Suprapubic skin (tissue), 4 donors: ENCODE measurements at places on chromosomes 1 and 21.

- no peak for DNase-seq
- H3K36me3 ChIP-seq: no peaks in the 10 kb centered on the region
- no peaks in the 10 kb centered on the region for H3K27me3 ChIP-seq
- peaks cover 8% of the 10 kb centered on the region for H3K4me1 ChIP-seq
These were observed 1.2 kb downstream of the PLA2G4A start for GRCh38 chr1:186829686-186830587.

- H3K27ac ChIP-seq: no peak overlapping the region
- DNase-seq: no peak
- H3K36me3 ChIP-seq: no peaks in the 10 kb centered on the region
- no peak overlapping the region for H3K4me3 ChIP-seq
These were observed 8.6 kb downstream of the LDLRAD1 start for GRCh38 chr1:54009406-54009805.

- DNase-seq: no peak
- H3K27ac ChIP-seq: no peak overlapping the region
- peaks cover 4% of the 10 kb centered on the region for H3K36me3 ChIP-seq
- H3K4me3 ChIP-seq: no peak overlapping the region
- H3K4me1 ChIP-seq: peaks cover 19% of the 10 kb centered on the region
These were observed 48.5 kb upstream of the EDEM3 start for GRCh38 chr1:184803180-184803492.

DNA sequence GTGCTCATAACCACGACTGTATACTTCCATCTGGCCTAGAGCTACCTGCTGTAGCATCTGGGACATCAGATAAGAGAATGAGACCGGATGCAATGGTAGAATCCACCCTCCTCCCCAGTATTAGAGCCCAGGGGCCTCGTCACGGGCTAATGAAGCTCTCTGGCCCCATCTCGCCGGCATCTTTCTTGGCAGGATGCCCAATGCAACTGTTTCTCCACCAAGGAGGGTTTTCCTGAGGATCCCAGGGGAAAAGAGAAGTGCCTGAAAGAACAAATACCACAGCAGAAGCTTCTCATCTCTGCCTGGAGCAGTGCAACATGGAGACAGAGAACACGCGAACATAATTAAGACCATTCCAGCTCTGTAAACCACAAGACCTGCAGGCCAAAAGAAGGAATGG, 80.0 kb downstream of the VWA5B1 start:
- peaks cover 16% of the 10 kb centered on the region for H3K4me1 ChIP-seq
- no peak overlapping the region for H3K4me3 ChIP-seq
- H3K36me3 ChIP-seq: no peaks in the 10 kb centered on the region
- DNase-seq: no peak
- no peak overlapping the region for H3K27ac ChIP-seq

DNA sequence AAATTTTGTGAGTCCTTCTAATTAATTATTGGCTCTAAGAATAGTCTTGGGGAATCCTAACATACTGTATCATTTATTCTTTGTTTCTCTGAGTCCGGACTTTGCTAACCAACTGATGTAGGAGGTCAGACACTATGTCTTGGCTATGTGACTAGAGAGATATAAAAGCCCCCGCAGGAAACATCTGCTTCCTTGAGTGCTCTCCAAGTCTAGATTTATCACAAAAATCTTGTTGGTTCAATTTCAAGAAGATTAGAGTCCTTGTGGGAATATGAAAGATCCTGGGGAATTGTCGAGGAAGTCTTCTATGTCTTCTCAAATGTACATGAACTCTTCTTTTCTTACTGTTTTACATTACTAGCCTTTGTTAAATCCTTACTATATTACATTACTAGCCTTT, 1712.5 kb downstream of the NCAM2 start:
- no peak overlapping the region for H3K27ac ChIP-seq
- DNase-seq: no peak
- no peaks in the 10 kb centered on the region for H3K27me3 ChIP-seq
- no peaks in the 10 kb centered on the region for H3K4me1 ChIP-seq
- H3K4me3 ChIP-seq: no peak overlapping the region

DNA sequence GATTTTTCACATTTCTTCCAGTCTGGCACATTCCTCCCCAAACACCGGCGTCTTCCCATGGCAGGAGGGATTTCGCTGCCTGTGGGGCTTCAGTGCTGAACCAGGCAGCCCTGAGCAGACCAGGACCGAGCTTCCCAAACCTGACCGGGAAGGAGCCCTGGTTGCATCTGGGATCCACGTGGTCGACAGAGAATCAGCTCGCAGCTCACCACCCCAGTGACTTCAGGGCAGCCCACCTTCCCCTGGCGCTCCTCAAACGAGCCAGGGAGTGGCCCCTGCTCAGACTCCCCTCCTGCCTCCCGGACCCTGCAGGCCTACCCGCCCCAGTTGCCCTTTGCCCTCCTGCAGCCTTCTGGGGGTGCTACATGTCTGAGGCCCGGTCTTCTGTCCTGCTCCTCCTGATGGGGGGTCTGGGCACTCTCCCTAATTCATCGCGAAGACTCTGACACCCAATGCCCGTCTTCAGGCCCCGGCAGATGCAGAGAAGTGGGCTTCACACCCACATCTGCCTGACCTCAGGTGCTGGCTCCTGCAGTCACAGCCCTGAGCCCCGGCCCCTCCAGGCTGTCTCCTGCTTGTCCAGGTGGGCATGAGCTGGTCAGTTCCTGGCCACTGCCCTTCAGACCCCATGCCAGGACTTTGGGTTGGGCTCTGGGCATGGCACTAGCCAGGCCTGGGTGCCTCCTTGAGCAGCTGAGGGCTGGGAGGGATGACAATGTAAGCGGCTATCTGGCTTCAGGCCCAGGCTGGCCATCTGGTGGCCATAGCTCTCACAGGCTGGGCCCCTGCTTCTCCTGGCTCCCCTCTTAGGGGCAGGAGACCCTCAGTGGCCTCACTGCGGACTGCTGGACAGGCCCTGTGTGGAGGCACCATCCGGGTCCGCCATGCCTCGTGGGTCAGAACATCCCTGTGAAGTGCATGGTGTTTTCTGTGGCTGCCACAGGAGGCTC, 26.1 kb upstream of the PRSS38 start:
- no peaks in the 10 kb centered on the region for H3K27me3 ChIP-seq
- DNase-seq: peak; percentile 78
- H3K27ac ChIP-seq: no peak overlapping the region
- H3K4me3 ChIP-seq: peak overlapping the region; percentile 72

DNA sequence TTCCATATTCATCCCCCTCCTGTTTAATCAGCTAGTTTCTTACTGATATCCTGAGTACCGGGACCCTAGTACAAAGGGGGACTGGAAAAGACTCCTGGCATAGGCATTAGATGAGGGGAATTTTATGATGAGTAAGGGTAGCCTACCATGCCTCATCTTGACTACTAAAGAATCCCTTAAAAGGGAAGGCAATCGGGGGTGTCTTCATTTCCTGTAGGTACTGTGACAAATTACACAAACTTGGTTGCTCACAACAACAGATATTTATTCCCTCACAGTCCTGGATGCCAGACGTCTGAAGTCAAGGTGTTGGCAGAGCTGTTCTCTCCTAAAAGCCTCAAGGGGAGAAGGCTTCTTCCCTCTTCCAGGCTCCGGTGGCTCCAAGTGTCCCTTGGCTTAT, 28.9 kb upstream of the RUNX1 start:
- no peaks in the 10 kb centered on the region for H3K4me1 ChIP-seq
- no peak overlapping the region for H3K4me3 ChIP-seq
- no peaks in the 10 kb centered on the region for H3K36me3 ChIP-seq
- H3K27me3 ChIP-seq: no peaks in the 10 kb centered on the region

DNA sequence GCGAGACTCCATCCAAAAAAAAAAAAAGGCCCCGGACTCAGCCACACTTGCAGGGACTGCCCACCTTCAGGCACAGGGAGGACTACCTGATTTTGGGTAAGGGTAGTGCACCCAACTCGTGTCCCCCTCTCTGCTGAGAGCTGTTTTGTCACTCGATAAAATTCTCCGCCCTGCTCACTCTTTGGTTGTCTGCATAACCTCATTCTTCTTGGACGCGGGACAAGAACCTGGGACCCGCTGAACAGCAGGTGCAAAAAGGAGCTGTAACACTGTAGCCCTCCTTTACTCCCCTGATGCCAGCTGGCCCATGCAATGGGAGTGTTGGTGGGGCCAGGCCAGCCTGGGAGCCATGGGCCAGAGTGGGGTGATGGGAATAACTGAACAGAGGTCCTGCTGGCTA, 10.6 kb downstream of the S100B start:
- no peak overlapping the region for H3K4me3 ChIP-seq
- H3K27ac ChIP-seq: no peak overlapping the region
- DNase-seq: no peak
- no peaks in the 10 kb centered on the region for H3K36me3 ChIP-seq
- H3K4me1 ChIP-seq: peaks cover 6% of the 10 kb centered on the region
- H3K27me3 ChIP-seq: no peaks in the 10 kb centered on the region

GRCh38 chr1:67355745-67356424, 48.2 kb downstream of the IL12RB2 start:
- DNase-seq: no peak
- H3K36me3 ChIP-seq: no peaks in the 10 kb centered on the region
- no peak overlapping the region for H3K27ac ChIP-seq
- H3K27me3 ChIP-seq: no peaks in the 10 kb centered on the region

DNA sequence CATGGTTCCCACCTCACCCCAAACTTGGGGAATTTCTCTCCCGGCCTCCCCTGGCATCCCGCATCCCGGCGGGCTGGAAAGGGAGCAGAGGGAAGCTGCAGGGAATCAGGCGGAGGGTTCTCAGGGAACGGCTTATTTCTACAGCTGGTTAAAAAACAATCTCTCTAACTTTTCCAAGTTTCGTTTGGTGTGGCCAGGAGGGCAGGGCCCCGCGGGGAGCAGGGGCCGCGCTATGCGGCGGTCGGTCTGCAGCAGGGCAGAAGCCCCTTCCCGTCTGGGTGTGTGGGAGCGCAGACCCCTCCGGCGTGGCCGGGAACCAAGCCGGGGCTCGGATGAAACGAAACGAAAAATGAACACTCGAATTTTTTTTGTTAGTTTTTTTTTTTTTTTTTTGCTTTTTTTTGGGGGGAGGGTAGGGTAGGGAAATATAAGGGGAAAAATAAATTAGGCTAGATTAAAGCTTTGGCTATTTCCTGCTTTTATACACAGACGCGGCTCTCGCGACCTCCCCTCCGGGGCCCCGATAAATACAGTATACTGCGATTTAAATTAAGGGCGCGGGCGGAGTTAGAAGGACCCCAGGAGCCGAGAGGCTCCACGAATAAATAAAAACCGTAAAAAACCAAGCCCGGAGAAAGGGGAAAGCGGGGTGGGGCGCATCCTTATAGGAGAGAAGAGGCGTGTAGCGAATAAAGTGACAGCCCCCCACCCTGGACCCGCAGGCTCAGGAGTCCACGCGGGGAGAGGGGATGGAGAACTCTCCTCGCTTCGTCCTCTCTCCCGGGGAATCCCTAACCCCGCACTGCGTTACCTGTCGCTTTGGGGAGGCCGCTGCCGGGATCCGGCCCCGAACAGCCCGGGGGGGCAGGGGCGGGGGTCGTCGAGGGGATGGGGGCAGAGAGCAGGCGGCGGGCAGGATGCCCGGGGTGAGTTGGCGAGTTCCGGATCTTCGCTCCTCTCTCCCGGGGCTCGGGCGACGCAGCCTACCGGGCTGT, 2.1 kb downstream of the POU3F1 start:
- peaks cover 51% of the 10 kb centered on the region for H3K4me1 ChIP-seq
- H3K36me3 ChIP-seq: no peaks in the 10 kb centered on the region
- H3K4me3 ChIP-seq: peak overlapping the region; percentile 78
- H3K27me3 ChIP-seq: peaks cover 59% of the 10 kb centered on the region
- no peak overlapping the region for H3K27ac ChIP-seq
